Esophagus squamous epithelium (tissue), 5 donors: ENCODE measurements at places on chromosomes 13 and 19.

GRCh38 chr13:30615481-30615865, 2.2 kb upstream of the USPL1 start:
- no peak for DNase-seq

- no peak for DNase-seq
Observed at GRCh38 chr13:40185414-40185813, 481.0 kb downstream of the FOXO1 start.

DNA sequence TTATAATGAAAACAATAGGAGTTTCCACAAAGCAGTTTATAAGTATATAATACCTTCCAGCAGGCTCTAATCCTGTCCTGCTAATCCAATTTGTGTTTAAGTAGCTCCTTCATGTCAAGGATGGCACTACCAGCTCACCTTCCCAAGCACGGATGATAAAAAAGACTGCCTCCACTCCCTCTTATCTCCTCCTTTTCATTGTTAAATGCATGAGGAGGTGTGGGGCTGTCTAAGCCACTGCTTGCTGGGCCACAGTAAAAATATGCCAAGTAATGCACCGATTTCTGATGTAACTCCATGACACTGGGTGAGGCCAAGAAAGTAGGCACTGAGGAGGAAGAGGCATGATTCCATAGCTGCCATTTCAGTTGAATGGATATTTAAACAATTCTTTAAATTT, 193.1 kb downstream of the ZIC5 start:
- DNase-seq = no peak

GRCh38 chr13:39023316-39023715, 14.6 kb downstream of the PROSER1 start:
- no peak for DNase-seq

- no peak for DNase-seq
Observed at GRCh38 chr13:24662195-24663088, 17.8 kb upstream of the ATP12A start.

- no peak for DNase-seq
Observed at GRCh38 chr13:85277748-85278147, 521.5 kb downstream of the SLITRK6 start.

DNA sequence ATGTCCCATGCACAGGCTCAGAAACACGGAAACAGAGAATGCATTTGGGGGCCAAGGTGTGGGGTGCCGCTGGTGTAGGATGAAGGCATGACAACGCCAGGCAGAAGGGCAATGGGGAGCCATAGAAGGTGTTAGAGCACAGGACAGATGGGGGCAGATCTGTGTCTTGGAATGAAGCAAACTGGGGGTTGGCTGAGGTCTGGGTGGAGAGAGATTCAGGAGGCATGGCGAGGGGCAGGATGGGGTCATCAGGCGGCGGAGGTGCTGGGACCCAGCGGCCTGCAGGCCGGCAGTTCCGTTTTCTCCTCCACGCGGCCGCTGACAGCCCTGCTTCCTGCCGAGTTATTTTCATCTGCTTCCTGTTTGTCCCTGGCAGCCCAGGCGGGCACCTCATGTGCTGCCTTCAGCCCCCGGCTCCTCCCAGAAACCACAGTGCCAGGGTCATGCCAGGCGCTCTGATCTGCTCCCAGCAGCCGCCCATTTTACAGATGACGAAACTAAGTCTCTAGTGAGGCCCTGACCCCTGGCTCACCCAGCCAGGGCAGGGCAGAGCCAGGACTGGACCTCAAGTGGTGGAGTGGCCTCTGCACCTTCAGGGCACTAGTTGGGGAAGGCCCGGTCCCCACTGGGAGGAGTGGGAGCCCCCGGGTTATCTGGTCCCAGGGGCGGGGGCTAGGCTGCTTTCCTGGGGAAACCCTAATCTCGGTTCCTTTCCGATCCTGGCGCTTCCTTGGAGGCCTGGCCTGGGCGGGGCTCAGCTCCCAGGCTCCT, 2.2 kb downstream of the ARHGAP45 start:
- DNase-seq = no peak

DNA sequence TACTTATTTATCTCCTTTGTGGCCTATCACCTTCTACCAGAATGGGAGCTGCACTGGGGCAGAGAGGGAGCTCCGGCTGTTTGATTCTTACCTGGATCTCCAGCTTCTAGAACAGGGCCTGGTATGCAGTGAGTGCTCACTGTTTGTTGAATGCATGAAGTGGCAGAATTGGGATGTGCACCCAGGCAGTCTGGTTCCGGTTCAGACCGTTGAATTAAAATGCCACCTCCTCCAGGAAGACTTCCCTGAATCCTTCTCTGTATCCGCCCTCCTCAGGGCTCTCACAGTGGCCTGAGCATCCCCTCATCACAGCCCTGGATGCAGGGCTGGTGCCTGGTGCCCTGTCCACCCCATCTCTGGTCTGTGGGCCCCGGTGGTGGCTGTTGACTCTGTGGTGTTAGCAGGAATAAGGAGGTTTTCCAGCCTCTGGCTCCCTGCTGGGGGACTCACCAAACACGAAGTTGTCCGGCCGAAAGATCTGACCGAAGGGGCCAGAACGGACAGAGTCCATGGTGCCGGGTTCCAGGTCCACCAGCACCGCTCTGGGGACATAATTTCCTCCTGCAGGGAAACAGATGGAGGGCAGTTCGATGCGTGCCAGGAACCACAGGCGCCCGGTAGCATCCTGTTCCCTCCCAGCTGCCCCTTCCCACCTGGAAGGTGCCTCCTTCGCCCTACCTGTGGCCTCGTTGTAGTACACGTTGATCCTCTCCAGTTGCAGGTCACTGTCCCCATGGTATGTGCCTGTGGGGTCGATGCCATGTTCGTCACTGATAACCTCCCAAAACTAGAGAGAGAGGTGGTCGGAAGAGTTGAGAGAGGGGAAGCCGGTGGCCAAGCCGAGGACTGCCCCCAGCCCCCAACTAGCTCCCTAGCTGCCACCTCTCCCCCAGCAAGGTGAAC, 1.0 kb downstream of the TUBB4A start:
- DNase-seq = no peak

DNA sequence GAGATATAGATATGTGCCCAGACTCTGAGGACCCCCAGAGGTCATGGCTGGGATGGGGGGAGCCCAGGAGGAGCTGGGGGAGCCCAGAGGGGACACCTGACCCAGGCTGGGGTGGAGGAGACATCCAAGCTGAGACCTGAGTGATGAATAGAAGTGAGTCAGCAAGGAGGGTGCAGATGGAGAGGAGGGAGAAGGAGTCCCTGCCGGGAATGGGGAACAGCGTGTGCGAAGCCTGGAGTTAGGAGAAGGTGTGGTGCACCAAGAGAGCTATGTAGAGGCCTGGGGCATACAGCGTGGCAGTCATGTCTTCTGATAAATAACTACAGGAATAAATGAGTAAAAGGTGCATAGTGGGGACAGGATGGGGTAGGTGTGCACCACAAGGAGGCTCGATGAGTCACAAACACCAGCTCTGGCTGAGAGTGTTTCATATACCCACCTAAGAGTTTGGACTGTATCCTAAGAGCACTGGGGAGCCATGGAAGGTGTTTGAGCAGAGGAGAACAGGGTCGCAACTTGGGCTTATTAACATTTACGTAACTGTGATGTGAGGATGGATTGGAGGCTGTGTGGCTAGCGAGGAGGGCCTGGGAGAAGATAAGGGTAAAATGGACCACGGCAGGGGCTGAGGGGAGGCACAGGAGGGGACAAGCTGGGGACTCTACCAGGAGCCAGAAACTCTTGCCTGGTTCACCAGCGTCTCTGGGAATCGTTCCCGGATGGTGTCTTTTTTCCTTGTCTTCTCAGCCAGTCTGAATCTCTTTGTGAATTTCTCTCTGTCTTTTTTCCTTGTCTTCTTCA, 1.4 kb downstream of the CEACAM18 start:
- no peak for DNase-seq

DNA sequence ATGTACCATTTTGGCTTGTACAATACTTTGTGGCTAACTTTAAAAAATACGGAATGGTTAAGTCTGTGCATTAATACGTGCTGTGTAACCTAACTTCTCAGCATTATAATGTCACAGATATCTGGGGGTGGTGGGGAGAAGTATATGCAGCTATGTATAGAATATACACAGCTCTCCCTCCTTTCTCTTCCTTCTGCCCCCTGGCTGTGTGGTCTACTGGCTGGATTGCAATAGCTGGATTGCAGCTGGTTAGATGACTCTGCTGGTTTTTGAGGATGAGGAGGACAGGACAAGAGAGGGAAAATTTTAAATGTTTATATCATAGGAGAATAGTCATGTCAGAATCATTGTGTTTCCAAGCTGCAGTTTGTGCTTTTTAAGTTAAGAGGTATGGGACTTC, 9.7 kb downstream of the RNASEH2B start:
- DNase-seq = no peak

DNA sequence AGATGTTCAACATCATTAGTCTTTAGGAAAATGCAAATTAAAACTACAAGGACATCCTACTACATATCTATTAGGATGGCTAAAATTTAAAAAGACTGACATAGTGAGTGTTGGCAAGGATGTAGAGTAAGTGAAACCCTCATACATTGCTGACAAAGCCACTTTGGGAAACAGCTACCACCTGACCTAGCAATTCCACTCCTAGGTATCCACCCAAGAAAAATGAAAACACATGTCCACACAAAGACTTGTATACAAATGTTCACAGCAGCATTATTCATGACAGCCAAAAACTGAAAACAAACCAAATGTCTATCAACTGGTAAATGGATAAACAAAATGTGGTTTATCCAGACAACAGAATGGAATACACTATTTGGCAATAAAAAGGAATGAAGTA, 51.7 kb upstream of the DOCK9 start:
- DNase-seq = no peak

- no peak for DNase-seq
Observed at GRCh38 chr13:44609137-44609536, 33.0 kb upstream of the TSC22D1 start.

DNA sequence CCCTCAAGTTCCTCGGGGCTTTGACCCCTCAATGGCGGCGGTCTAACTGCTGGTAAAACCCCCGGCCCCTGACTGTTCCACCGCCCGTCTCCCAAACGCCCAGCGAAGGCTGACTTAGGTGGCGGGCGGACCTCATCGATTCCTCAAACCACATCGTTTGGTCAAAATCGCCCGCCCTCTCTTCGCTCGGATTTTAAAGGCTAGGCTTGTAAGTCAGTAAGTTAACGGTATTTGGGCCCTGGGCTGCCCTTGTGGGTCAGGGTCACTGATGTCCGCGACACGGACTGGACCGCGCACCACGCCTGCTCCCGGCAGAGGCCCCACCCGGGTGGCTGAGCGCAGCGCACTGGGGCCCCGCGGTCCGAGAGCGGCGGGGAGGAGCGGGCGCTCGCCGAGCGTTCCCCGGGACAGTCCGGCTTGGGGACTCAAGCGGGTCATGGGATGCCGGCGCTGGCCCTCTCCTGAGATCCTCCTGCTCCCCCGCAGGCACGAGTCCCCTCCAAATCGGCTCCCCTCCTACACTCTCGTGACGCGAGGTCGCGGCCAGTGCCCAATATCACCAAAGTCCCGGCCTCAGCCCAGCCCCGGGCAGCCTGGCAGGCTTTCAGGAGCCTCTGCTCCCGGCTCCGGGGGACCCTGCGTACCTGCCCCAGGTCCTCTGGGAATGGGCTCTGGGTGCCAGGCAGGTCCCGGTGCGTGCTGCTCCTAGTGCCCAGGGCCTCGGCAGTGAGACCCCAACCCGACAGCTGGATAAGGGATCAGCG, 1.0 kb downstream of the FLT1 start:
- no peak for DNase-seq

GRCh38 chr19:7348587-7349230, at the start of gene ARHGEF18:
TSS of gene ARHGEF18 (plus strand) at chr19:7348937. CDS start at chr19:7362891, 13,954 bp downstream.
- DNase-seq = no peak

GRCh38 chr19:54024660-54025059, 33.2 kb downstream of the CACNG6 start:
- DNase-seq = no peak

DNA sequence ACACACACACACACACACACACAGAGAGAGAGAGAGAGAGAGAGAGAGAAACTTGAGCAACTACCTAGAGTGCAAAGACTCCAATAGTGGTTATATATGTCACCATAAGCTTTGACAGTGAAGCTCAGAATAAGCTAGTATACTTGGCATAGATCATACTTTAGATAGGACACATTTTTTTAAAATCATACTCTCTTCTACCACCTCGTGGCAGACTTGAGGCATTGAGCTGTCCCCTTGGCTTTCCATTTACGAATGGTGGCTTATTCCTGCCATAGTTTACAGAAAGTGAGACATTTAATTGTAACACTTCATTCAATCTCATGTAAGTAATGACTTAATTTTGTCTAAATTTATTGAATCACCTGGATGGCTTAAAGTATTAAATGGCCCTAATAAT, 108.2 kb downstream of the EDNRB start:
- DNase-seq = no peak

DNA sequence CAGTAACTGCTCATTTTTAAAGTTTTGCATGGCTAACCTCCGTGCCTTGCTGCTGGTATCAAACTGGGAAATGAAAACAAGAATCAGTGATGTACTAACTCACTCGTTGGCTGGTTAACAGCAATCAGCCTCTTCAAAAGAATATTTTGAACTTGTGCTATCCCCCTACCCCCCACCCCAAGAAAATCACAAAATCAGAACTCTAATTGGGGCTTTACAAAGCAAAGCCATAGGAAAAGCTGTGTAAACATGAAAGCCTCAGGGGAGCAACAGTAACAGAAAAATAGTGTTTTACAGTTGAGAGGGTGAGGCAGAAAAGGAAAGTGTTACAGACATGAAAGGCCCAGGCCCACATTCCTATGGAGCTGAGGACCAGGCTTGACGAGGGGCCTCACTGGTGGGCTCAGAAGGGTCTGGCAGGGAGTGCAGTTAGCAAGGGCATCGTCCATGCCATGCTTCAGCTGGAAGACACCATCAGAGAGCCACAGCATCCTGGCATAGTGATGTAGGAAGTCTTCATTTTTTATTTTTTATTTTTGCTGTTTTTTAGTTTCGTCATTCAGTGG, 217.6 kb downstream of the PCCA start:
- DNase-seq = no peak

GRCh38 chr19:46372901-46373490, 26.1 kb downstream of the PPP5C start:
- DNase-seq = no peak

- DNase-seq = no peak
Observed at GRCh38 chr19:17488593-17489391, 18.5 kb downstream of the SLC27A1 start.

GRCh38 chr13:100409132-100409531, 179.5 kb downstream of the GGACT start:
- DNase-seq = no peak

GRCh38 chr19:53504885-53505284, 33.1 kb upstream of the ZNF331 start:
- no peak for DNase-seq

DNA sequence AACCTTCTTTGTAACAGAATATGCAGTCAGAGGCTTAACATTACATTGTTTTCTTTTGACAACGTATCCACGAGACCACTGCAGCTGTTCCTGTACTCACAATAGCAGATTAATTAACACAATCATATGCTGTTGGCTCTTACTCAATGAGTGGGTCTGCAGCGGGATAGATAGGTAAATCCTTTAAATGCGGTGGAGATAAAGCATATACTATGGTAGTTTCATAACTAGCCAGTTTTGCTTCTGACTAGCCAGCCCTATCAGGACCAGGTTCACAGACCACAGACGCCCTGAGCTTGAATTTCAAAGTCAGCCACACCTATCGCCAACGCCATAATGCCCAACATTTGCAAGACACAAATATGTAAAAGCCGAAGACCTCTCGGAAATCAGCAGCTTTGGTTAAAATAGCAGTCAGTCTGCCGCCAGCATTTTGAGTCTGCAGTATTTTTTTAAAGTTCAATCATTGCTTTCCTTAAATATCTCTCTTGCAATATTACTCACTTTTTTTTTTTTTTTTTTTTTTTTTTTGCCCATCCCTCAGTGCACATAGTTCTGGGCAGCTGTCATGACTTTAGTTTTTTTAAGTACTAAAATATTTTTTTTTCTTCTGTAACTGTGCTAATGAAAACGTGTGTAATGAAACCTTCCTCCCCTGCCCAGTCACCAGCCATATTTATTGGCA, 120.5 kb downstream of the ZNF536 start:
- DNase-seq = no peak

GRCh38 chr19:6663236-6664201, 6.4 kb downstream of the TNFSF14 start:
- DNase-seq = no peak
